ENCODE measurements at places on chromosomes 1 and 21. TPM values are rescaled to one million over a fixed set of nuclear protein-coding genes. Genes with fewer than 3 reads are reported as not detected.
A peak's percentile ranks its signal among the peaks of the same experiment; 100 is the strongest.

DNA sequence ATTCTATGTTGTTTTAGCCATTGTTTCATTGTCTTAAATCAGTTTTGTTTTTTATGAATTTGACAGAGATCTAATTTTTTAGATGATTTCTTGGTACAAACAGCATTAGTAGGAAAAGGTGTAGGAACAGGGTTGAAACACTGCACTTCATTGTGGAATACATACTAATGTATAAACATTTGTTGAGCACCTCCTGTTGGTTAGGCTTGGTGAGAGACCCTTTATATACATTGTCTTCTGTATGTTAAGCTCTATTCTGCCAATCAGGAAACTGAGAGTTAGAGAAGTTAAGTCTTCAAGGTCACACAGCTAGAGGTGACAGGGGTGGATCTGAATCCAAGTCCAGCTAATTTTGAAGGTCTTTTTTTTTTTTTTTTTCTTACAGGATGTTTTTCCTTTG is 192.7 kb downstream of the VPS13D start:
- H3K4me3 ChIP-seq, result no peak overlapping the region
- no peaks in the 10 kb centered on the region for H3K4me1 ChIP-seq
- H3K27ac ChIP-seq, result no peak overlapping the region
- no peaks in the 10 kb centered on the region for H3K36me3 ChIP-seq
- no peaks in the 10 kb centered on the region for H3K27me3 ChIP-seq

Gene YRDC
- total RNA-seq, result 13.2 TPM

Gene NUDT4B
- total RNA-seq, result not detected

Gene MATN1
- total RNA-seq, result 0.37 TPM

DNA sequence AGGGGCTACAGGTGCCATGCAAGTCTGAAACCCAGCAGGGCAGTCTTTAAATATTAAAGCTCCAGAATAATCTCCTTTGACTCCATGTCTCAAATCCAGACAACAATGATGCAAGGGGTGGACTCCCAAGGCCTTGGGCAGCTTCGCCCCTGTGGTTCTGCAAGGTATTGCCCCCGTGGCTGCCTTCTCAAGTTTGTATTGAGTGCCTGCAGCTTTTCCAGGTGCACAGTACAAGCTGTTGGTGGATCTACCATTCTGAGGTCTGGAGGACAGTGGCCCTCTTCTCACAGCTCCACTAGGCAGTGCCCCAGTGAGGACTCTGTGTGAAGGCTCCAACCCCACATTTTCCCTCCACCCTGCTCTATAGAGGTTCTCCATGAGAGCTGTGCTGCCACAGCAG is 3.7 kb upstream of the MROH9 start:
- DNase-seq, result no peak
- H3K36me3 ChIP-seq, result no peaks in the 10 kb centered on the region
- H3K27ac ChIP-seq, result no peak overlapping the region
- H3K4me3 ChIP-seq, result no peak overlapping the region

DNA sequence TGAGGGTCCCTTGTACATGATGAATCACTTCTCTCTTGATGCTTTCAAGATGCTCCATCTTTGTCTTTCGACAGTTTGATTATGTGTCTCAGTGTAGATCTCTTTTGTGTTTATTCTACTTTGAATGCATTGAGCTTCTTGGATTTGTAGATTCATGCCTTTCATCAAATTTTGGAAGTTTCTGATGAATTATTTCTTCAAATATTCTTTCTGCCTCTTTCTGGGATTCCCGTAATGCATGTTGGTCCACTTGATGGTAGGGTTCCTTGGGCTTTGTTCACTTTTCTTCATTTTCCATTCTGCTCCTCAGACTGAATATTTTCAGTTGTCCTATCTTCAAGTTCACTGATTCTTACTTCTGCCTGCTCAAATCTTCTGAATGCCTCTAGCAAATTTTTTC is 50.7 kb downstream of the ADSS2 start:
- H3K4me1 ChIP-seq, result no peaks in the 10 kb centered on the region
- H3K36me3 ChIP-seq, result peaks cover 38% of the 10 kb centered on the region
- H3K27me3 ChIP-seq, result no peaks in the 10 kb centered on the region
- no peak for DNase-seq
- H3K4me3 ChIP-seq, result no peak overlapping the region

Gene VAV3
- total RNA-seq, result 1.7 TPM

DNA sequence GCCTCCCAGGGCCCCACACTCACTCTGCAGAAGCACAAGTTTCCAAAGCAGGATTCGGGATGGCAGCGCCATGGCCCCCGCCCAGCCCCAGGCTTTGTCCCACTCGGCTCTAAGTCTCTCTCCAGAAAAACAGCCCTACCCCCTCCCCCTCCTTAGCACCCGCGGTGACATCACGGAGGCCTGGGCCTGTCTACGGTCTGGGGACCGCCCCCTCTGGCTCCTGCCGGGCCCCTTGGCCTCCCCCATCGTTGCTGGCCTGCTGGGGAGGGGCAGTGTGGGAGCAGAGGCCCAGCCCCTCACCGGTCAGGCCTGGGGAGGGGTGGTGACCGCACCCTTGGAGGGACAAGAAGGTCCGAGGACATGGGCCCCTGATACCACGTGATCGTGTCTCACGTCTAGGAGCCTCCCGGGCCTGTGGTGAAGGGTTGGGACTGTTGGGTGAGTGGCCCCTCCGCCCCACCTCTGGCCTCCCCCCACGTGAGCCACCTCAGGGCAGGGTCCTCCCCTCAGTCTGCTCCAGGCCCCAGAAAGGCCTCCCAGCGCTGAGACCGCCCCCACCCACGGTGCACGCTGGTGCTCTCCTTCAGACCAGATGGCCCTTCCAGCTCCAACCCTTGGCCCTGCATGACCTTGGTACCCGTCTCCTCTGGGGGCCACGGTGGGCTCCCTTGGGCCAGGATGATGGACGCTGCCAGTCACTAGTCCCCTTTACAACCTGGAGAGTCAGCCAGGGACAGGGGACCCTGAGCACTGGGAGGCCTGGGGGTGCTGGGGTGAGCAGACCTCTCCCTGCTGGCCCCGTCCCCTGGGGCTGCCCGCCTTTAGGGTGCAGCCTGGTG is at the start of gene MXRA8:
Gene MXRA8, minus strand, starts transcription at position 123 of the 839 bp plus-strand sequence. Its CDS starts 51 bp downstream, at position 72.
- no peak within 1 kb of the TSS for H3K27ac ChIP-seq
- no peaks in the 10 kb centered on the region for H3K27me3 ChIP-seq
- H3K4me1 ChIP-seq, result peaks cover 24% of the 10 kb centered on the region
- H3K36me3 ChIP-seq, result no peaks in the 10 kb centered on the region
- DNase-seq, result peak; percentile 27

Gene GPR3
- total RNA-seq, result 0.98 TPM

Gene C1orf115
- 5.6 TPM for total RNA-seq

All from PC-9 (cell line).